Smooth muscle cell of the brain vasculature (primary cell): ENCODE measurements at places on chromosomes 13 and 19.

DNA sequence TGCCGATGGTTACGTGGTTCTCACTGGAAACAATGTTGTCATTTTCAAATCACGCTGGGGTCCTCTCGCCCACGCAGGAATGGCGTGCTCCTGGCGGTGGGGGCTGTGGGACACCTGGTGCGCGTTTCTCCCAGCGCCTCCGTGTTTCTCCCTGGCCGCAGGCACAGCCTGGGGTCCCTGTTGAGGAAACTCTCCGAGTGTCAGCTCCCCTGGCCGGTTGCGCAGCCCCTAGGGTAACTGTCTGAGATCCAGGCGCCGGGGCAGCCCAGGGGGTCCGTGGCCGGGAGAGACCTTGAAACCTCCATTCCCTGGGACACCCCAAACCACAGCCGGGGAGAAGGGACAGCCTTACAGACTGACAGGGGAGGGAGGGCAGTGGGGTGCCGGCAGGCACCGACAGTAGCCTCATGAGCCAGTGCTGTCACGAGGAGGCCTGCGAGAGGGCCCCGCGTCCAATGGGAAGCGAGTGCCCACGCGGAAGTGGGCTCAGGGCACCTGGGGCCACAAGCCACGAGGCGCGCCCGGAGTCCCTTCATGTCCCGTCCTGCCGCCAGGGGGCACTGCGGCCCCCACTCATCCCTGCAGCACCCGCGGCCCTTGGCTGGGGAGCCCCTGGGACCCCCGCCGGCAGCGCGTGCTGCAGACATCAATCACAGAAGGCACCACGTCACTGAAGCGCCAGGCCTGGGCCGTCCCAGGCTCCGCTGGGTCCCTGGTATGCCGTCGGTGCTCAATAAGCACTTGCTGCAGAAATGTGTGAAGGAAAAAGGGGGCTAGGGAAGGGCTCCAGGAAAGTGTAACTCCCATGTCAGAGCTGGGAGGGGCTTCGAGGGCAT lies 9.5 kb downstream of the ADAMTSL5 start:
- DNase-seq: no peak

GRCh38 chr19:28020619-28021258 lies 1192.2 kb downstream of the UQCRFS1 start:
- no peak for DNase-seq

GRCh38 chr19:6045108-6045507 lies 65.2 kb downstream of the RFX2 start:
- no peak for DNase-seq

DNA sequence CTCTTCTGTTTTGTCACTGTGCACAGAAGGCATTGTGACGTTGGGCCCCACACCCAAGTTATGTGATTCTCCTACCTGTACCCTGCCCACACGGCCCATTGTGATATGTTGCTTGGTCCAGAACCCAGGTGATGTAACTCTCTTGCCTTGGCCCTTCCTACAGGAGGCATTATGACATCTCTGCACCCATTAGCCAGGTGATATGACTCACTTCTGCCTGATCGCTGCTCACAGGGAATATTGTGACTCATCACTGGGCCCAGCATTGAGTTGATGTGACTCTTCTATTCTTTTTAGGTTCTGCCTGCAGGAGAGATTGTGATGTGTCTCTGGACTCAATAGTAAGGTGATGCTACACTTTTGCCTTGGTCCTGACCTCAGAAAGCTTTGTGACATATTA lies 65.4 kb upstream of the ZNF91 start:
- DNase-seq: no peak

DNA sequence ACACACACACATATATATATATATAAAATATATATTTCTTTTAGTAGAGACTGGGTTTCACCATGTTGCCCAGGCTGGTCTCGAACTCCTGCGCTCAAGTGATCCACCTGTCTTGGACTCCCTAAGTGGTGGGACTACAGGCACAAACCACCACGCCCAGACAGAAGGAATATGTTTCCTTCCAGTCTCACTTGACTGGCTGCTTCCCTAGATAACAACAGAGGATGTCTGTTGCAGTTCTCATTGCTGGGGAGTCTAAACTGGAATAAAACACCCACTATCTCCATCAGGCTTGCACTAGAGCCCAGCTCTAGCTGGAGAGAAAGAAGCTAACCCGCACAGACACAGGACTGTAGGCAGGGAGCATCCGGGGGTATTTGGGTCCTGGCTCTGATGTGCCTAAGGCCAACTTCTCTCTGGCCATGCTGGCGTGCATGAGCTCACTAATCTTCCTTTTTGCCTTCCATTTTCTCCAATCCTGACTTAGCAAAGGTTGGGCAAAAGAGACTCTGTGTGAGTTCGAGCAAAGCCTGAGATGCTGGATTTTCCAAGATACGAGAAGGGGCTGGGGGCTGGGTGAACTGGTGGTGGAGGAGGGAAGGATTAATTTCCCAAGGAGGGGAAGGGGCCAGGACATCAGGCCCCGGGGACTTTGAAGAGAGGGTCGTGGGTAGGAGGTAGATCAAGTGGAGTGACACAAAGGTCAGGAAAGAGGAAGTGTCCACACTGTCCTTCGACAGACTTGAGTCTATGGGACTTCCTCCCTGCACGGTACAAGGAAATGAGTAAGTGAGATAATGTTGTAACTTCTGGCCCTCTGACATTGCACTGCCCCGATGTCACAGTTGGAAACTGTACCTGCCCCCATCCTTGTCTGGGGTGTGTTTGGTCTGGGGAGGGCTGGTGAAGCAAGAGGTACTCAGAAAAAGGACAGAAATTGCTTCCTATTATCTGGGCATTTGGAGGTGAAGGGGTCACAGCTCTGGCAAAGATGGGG lies 22.5 kb upstream of the ALOX5AP start:
- DNase-seq: no peak

DNA sequence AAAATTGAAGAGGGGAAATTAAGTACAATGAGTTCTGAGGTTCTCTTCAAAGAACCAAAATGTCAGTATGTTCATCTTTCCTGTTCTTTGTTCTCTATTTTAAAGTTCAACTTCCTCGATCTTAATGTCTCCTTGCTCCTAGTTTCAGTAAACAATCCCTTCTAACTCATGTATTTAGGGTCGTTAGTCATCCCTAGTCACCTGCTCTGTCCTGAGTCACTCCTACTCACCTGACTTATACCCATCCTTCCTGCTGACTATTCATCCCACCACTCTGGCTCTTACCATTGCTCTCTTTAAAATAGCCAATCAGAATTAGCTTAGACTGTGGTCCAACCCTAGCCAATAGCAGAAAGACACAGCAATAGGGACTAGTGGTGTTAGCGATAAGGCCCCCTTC lies 24.3 kb downstream of the ZNF90 start:
- DNase-seq: no peak

DNA sequence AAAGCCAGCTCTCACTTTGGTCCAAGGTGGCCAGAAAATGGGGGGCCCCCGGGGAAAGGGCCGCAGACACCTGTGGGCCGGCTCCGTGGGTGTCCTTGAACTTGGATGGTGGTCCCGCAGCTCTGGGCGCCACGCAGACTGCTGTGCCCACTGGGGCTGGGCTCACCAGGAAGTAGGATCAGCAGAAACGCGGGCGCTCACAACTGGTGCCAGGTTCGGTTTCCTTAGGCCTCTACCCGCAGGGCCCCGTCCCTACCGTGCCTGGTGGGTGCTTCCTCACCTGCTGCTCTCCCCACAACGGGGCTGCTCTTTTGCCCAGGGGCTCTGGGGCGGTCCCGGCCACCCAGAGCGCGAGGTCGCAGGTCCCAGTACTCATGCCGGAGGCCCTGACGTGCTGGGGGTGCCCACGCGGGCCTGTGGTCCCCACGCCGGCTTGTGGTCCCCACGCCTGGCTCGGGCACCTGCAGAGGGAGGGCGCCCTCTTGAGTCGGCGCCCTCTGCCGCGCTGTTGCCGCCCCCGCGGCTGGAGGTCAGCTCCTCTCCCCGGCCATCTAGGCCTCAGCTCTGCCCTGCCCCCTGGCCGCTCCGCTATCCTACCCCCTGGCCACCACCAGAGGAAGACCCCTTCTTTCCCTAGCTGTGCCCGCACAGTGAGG lies 1303.6 kb downstream of the UQCRFS1 start:
- DNase-seq: no peak

DNA sequence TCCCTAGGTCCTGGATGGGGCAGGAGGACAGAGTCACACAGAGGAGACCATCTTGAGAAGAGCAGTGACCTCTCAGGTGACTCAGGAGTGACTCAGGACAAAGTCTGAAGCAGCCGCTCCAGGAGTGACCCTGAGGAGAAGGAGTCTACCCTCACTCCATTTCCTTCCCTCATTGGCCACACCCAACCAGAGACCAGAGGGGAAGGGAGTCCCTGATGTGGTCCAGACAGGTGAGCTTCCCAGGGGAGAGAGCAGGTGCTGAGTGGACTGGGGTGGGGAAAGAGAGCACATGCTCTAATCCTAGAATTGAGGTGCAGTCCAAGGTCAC lies 75.5 kb upstream of the MEDAG start:
- DNase-seq: no peak
